H7 (cell line): ENCODE measurements at places on chromosomes 4 and X.

DNA sequence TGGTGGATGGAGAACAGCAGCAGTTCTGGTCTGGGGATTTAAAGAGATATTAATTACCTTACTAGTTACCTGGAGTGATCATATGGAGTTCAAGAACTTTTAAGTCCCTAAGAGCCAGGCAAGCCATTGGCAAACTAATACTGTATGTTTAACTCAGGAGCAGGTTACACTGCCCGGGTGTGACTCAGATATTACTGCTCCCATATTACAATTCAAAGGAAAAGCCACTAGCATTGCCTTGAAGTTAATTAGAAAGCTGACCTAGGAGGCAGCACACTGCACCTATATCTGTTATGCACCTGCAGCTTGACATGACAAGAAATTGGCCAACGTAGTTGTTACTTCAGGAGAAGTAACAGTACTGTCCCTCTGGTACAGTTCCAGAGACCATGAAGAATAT, 47.2 kb downstream of the GRK4 start:
- DNase-seq = no peak

DNA sequence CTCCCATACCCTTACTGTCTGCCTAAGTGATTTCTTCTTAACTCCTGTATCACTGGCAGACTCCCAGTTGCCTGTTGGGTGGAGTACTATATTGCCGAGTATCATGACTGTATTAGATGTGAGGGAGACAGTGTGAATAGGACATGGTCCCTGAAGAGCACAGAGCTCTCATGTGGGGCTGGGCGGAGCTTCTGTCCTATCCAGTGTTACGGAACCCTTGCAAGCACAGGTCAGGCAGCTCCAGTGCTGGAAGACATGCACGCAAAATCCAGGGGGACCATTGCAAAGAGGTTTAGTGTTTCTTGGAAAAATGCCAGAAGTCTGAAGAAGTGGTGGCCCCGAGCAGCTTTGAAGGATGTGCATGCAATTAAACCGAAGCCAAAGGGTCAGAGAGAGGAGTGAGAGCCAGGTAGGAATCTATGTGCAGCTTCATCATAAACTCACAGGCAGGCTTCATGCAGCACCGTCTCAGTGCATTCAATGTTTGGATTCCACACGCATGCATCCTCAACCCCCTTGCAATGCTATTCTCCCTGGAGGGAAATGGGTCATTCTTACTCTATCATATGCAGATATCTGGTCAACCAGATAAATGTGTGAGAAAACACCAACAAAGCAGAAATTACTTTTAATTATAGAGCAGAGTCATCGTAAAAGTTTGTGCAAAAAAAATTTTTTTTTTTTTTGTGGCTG, 49.7 kb upstream of the DHRSX start:
- no peak for DNase-seq

- peak; percentile 91 for DNase-seq
Observed at GRCh38 chr4:39365830-39366771, at the start of gene RFC1. Gene RFC1 (minus strand): TSS chr4:39366362. CDS start chr4:39366241, 121 bp downstream.

DNA sequence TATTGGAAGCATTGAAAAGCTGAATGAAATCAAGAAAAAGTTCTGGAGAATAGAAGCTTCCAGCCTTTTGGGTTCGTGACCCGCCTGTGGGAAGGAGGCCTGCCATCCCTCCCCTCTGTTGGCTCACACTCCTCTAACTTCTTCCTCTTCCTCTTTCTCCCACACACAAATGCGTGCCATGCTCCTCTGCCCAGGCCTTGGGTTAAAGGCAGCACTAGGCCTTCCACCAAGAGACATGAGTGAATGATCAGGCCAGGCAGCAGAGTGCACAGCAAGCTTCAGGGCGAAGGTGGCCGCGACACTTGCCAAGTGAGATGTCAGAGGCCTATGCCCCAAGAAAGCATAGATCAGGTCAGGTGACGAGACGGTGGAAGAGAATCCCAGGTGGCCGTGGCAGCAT, 38.4 kb downstream of the FAM193A start:
- DNase-seq = no peak

GRCh38 chrX:100695302-100695701, 36.6 kb downstream of the SYTL4 start:
- DNase-seq = no peak

- DNase-seq = no peak
Observed at GRCh38 chrX:15882704-15883539, 28.3 kb upstream of the AP1S2 start.

DNA sequence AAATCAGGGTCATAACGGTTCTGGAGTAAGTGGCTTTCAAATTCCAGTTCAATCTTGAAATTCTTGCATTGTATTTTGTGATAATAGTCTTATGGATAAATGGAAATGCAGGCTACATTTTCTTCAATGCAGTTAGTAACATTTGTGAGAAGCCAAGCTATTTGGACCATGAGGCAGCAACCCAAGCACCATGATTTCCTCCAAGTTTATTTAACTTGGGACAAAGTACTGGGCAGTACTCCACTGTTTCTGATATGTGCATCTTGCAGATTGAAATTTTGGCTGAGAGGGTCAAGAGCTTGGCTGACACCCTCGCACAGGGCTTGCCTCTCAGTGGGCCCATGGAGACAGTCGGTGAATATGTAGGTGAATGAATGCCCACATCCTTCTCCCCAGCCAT, 39.9 kb downstream of the CNGA2 start:
- no peak for DNase-seq

DNA sequence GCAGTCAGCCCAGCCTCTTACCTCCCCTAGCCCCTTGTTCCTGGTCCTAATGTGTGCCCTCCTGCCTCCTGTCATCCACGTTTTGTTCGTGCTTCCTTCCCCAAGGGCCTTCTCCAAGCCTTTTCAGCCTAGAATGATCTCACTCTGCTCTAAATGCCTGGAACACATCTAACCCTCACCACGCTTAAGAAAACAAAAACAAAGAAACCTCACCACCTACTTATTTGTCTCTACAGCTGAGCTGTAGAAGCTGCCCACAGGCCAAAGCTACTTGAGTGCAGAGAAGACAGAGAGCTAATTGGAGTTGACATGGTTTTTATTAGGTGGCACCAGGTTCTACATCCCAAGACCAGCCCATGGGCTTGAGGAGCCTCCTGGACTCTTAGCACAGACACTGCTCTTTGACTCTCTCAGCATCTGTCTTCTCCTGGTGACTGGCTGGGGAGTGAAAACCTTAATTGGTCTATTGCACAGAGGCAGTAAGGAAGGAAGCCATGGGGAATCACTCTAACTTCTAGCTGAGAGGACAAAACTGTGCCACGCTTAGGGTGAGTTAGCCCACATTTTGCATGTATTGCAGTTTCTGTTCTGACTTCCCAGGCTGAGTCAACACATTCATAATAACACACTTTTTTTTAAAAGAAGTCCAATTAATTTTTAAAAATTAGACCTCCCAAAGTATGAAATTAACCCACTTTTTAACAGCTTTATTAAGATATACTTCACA, 52.3 kb upstream of the PDK3 start:
- no peak for DNase-seq

GRCh38 chrX:96707804-96708203, 23.2 kb downstream of the DIAPH2 start:
- no peak for DNase-seq

DNA sequence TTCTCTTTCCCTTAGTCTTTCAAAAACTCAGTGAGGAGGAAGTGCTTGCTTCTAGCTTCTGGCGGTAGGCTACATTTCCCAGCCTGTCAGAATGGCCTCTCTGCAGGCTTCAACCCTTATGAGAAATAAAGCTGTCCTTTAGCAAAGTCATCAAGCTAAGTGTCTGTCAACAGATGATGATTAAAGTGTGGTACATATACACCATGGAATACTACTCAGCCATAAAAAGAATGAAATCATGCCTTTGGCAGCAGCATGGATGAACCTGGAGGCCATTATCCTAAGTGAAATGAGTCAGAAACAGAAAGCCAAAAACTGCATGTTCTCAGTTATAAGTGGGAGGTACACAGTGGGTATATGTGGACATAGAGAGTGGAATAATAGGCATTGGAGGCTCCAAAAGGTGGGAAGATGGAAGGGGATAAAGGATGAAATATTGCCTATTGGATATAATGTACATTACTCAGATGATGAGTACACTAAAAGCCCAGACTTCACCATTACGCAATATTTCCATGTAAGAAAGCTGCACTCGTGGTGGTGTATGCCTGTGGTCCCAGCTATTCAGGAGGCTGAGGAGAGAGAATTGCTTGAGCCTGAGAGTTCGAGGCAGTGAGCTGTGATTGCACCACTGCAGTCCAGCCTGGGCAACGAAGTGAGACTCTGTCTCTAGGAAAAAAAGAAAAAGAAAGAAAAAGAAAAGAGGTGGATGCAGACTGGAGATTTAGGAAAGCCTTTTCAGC, 7.9 kb downstream of the TRIM2 start:
- DNase-seq = no peak

DNA sequence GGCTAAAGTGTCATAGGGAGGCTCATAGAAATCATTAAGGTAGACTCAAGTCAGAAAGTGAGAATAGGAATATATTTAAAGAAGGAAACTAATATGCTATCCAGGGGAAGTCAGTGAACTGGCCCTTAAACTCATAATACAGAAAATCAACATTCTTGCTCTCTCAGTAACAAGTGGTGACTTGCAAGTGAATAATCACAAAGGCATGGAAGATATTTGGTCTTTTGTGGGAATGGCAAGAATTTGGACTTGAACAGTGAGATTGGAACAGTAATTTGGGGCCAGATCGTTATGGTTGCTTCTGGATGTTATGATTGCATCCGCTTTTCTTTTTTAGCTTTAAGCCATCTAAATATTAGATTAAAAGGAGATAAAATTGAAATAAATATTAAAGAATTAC, 103.8 kb downstream of the TBC1D19 start:
- DNase-seq = no peak

- DNase-seq = no peak
Observed at GRCh38 chrX:49133759-49134158, 10.2 kb upstream of the GPKOW start.

DNA sequence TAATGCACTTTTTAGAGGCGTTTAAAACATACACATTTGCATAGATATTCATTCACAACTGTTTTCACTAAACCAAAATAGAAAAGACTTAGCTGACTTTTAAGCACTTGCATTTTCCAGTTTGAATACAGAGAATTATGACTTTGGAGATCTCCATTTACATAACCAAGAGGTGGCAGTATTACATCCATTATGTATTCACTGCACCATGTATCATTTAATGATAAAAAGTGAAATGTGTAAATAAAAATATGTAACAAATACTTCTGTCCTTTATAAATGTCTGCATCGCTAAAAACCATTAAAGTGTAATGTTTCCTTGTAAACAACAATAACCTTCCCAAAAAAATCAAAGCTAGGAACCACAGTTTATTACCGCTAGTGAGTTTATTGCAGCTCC, 413.2 kb downstream of the FGF13 start:
- no peak for DNase-seq

- no peak for DNase-seq
Observed at GRCh38 chr4:150581056-150581605, 820 bp upstream of the MAB21L2 start.

DNA sequence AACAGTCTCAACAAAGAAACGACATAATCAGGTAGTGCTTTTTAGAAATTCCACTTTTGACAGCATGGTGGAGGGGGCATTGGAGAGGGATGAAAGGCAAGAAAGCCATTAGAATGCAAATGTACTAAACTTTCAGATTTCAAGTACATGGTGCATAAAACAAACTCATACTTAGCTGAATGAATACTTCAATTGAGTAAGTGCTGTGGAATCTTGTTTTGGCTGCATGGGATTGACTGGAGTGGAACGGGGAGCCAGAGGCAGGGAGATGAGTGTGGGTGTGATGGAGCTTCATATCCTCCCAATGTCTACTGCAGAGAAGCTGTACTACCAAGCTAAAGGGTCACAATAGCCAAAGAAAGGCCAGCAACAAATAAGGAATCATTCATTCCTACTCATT, 52.4 kb downstream of the USP46 start:
- DNase-seq = no peak

DNA sequence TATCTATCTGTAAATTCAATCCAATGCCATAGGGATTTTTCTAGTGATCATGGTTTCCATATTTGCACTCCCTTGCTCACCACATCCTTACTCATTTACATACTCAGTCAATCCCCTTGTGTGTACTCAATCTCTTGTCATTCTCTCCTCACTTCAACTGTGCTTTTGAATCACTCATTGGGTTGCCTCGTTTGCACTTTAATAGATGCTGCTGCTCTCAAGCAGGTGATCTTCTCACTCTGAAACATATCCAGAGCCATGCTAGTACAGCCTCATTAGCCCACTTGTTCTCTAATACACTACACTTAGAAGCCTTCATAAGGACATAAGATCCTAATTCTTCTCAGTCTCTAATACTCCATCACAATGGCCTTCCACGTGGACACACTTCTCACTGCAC, 507.9 kb downstream of the TECRL start:
- peak; percentile 2 for DNase-seq

DNA sequence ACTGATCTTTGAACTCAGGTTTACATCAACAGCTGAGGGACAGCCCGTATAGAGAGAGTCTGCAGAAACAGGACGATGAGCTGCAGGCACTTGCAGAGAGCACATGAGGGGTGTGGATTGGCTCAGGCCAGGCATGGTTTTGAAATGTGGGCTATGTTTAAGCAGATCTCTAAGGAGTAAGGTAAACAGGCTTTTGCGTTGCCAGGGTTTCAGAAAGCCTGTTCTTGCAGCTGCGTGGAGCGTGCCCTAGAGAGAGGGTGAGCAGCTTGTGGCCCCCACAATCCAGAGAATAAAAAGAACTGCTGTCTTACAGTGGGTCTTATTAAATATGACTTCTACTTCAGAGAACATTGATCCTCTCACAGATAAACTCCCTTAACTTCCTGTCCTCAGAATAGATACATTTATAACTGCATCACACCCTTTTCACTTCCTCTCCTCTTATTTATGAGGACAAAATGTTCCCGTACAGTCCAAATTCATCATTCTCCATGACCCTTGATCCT, 64.1 kb downstream of the TMA16 start:
- no peak for DNase-seq

DNA sequence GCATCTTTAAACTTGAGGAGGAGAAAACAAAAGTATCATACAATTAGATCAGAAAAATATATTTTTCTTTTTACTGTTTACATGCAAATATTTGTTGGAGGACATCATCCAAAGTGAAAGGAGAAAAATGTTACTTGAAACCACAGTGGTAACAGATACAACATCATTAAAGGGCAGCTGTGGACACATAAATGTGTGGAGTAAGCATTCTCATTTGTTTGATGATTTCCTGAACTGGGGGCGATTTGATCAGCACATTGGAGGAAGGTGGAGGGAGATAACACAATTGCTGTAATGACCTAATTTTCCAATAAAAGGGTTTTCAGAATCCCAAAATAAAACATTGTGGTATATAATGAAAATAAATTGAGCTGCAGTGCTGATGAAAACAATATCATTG, 314.5 kb upstream of the HS3ST1 start:
- no peak for DNase-seq

DNA sequence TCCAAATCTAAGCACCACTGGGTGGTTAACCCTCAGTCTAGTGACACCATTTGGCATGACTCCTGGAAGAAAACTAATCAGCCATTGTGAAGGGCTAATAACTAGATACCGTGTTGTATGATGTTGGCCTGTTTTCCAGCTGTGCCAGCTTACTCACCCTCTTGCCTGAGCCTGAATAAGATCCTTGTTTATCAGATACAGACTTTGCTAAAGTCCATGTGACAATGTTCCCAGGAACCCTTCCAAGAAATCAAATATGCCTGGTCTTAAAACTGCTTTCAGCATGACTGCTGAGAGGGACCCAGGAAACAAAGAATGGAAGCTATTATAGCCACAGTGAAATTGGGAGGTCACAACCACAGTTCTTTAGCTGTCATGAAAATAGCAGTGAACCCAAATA, 640.8 kb upstream of the INTU start:
- no peak for DNase-seq

GRCh38 chrX:32867781-32868523, 343.4 kb downstream of the DMD start:
- DNase-seq = no peak

- DNase-seq = peak; percentile 17
Observed at GRCh38 chr4:2336659-2337058, 74.8 kb upstream of the MXD4 start.
